ENCODE measurements at places on chromosomes 2 and 18.

DNA sequence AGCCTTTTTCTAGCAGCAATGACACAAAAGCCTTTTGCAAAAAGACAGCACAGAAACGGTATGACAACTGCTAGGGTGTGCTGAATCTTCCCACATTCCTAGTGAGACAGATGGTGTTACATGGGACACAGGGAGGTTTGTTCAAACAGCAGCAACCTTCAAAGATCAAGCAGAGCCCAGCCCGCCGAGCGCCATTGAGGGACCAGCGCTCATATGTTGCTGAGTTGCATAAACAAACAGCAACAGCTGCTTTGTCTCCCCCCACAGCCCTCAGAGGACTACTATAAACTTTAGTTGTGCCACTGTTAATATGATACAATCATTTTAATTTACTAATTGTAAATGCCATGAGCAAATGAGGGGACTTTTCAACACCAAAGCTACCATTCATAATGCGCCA lies 117.7 kb downstream of the ZEB2 start:
- DNase-seq, result peak; percentile 44

GRCh38 chr2:49359721-49360406 lies 205.5 kb upstream of the FSHR start:
- no peak for DNase-seq

DNA sequence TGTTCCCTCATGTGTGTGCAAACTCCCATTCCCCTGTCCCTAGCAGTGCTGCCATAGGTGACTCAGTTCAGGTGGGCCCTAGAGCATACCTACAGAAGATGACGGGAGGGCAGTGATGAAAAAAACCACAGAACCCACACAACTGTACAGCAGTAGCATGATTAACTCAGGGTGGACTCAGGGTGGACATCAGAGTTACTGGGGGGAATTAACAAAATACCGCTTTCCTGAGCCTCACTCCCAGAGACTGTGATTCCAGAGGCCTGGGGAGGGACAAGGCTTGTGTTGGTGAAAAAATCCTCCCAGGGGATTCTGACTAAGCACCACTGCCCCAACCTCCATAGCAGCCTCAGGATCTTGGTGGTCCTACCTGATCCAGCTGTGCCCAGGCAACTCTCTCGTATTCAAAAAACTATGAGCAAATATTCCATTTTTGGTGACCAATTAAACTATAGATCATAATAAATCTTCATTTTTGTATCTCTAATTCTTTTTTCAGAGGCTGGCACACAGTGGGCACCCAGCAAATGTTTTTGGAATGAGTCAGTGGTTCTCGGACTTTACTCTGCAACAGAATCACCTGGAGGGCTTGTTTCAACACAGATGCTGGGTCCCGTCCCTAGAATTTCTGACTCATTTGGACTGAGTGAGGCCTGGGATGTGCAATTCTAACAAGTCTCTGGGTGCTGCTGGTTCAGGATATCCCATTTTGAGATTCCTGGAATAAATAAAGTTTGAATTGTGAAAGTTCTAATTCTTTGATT lies 84.1 kb upstream of the NABP1 start:
- DNase-seq, result no peak

DNA sequence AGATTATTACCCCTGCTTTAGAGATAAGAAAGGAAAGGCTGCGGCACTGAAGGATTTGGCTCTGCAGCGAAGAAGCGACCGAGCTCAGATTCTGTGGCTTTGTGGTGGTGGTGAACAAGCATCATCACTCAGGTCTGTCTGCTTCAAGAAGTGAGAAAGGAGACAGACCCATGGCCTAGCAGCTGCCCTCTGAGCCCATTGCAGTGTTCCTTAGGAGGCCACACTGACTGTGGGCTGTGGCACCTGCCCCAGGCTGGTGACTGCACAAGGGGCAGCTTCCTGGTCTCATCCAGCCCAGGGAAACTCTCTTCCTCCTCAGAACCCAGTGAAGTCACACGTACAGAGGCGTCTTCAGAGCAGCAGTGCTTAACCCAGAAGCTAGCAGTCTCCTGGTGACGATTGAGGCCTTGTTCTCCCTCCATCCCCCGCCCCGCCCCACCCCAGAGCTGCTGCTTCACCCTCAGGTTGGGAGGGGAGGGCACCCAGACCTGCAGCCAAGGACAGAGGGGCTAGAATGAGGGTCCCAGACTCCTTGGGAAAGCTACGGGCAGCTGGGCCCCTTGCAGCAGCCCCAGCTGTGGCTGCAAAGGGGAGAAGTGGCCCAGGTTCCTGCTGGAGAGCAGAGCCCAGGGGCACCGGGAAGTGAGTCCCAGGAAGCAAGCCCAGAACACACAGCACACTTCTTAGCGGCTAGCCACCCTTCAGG lies 22.2 kb downstream of the BIN1 start:
- DNase-seq, result no peak

- no peak for DNase-seq
Measured at GRCh38 chr18:36558234-36558633, 260.7 kb downstream of the FHOD3 start.

GRCh38 chr2:228644199-228644598 lies 462.7 kb upstream of the SPHKAP start:
- DNase-seq, result no peak

DNA sequence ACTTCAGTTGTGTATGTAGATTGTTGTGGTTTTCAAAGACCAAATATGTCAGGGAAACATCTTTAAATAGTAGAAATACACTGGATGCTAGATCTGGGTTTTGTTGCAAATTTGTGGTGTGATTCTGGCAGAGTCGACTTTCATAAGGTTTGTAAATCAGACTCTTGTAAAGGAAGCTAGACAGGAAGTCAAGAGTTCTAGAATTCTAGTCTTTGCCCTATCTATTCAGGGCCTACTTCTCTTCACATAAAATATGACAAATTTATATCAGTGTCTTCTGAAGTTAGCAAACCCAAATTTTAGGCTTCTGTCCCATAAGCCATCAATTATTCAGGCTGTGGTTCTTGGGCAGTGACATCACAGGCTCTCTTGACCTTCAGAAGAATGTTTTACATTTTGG lies 1579.2 kb upstream of the PIK3C3 start:
- DNase-seq, result no peak

GRCh38 chr18:43590182-43590903 lies 313.1 kb upstream of the SYT4 start:
- DNase-seq, result no peak

- DNase-seq, result no peak
Measured at GRCh38 chr2:28429636-28430376, 37.1 kb downstream of the FOSL2 start.

- DNase-seq, result no peak
Measured at GRCh38 chr18:48374423-48375149, 34.6 kb downstream of the ZBTB7C start.

DNA sequence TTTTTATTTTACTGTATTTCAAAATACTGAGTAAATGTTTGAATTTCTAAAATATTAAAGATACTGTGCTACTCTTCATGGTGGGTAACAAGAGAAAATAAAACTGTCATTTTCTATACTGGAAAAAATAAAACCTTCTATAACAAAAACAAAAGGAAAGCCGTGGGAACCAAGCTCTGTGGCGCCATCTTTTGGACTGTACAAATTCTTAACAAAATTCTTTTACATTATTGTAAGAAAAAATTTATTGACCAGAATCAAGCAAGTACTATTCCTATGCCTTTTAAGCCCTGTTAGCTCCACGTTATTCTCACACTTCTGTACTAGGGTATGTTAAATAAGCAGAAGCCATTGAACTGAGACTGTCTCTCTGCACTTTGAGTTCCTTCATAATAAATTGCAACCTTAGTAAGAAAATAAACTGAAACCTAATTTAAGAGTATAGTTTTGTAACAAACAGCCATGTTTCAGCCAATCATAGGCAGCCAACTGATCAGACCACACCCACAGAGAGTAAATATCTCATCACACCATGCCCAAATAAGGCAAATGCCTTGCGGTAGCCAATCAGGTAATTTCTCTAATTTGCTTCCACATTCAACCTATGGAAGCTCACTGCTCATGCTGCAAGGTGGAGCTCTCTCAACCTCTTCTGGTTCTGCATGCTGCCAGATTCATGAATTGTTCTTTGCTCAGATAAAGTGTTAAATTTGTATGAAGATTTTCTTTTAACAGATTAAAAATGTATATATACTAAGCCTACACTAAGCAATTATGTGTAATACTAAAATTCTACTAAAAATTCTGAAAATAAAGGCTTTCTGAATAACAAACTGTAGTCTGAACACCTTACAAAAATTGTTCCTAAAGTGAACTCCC lies 42.2 kb downstream of the HIBCH start:
- DNase-seq, result peak; percentile 40

GRCh38 chr2:112827604-112828185 lies 8.9 kb downstream of the IL1B start:
- DNase-seq, result no peak

GRCh38 chr18:35041815-35042387 lies 688 bp downstream of the MAPRE2 start:
- peak; percentile 34 for DNase-seq

DNA sequence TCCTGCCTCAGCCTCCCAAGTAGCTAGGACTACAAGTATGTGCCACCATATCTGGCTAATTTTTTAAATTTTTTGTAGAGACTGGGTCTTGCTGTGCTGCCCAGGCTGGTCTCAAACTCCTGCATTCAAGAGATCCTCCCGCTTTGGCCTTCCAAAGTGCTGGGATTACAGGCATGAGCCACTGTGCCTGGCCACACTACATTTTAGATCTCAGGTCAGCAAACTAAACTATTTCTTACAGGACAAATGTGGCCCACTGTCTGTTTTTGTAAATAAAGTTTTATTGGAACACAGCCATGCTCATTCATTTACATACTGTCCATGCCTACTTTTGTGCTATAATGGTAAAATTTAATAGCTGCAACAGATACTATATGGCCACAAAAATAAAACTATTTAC lies 17.8 kb downstream of the INO80D start:
- DNase-seq, result no peak

- peak; percentile 65 for DNase-seq
Measured at GRCh38 chr18:45954070-45954934, 12.8 kb downstream of the EPG5 start.

- DNase-seq, result no peak
Measured at GRCh38 chr2:204517154-204517553, 28.1 kb upstream of the PARD3B start.

- no peak for DNase-seq
Measured at GRCh38 chr2:81583311-81584108, 1279.0 kb upstream of the LRRTM1 start.

- DNase-seq, result no peak
Measured at GRCh38 chr18:383135-383534, 115.3 kb upstream of the THOC1 start.

- DNase-seq, result no peak
Measured at GRCh38 chr2:20747317-20747716, 75.6 kb downstream of the LDAH start.

GRCh38 chr18:713135-713490 lies 683 bp upstream of the ENOSF1 start:
- no peak for DNase-seq

Data from SJSA1 (cell line).